ENCODE measurements at places on chromosomes 6 and 20.

- no peak for DNase-seq
Observed at GRCh38 chr6:50846144-50846851, 27.6 kb downstream of the TFAP2B start.

GRCh38 chr6:85568411-85568810 lies 25.2 kb downstream of the SNX14 start:
- no peak for DNase-seq

- no peak for DNase-seq
Observed at GRCh38 chr6:133768656-133769295, 120.1 kb upstream of the TCF21 start.

GRCh38 chr6:29951882-29952281 lies 9.6 kb downstream of the HLA-A start:
- peak; percentile 56 for DNase-seq

DNA sequence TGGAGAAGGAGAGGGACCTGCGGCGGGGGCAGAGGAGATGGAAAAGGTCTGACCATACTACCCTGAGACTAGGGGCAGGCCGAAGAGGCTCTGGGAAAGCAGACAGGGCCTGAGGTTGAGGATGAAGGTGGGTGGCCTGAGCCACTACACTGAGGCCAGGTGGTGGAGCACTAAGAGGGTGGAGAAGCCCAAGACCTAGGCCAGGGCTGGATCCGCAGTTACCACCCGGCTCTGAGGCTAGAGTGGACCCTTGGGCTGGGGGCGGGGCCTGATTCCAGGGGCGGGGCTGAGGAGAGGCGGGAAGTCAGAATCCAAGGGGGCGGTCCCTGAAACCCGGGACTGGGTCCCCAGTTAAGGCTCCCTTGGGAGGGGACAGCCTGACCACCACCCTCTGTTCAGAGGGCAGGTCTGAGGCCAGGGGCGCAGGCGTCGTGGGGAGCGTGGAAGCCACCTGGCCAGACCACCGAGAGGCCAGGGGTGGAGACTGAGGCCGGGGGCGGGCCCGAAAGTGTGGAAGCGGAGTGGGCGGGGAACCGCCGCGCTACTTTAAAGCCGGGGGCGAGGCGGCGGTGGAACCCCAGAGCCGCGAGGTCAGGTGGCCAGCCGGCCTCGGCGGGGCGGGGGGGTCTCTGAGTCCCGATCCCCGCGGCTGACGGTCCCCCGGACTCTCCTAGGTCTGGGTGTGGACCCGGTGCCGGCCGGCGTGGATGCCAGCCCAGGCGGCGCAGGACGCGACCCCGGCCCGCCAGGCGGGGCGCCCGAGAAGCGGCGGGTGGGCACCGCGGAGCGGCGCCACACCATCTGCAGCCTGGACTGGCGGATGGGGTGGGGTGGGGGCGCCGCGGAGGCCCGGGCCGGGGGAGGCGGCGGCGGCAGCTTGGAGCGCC lies 8.3 kb downstream of the CCM2L start:
- peak; percentile 82 for DNase-seq

- DNase-seq, result no peak
Observed at GRCh38 chr6:119459207-119459974, 109.8 kb upstream of the MAN1A1 start.

- DNase-seq, result peak; percentile 69
Observed at GRCh38 chr6:93423542-93423941, 4.2 kb upstream of the EPHA7 start.

DNA sequence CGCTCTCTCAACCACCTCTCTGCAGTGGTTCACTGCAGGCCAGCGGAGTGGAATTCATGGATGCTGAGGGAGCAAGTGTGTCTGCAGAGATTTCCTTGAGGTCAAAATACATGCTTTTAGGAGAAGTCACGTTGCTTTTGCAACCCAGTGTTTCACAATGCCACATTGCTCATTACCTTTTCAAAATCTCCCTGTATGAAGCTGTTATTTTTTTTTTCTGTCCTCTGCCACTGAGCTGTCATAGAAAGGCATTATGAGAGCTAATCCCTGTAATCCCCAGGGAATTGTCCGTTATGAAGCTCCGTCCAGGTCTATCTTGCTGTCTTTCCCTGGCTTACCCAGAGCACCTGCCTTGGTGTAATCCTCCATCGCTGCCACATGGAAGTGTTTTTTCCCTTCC lies 60.5 kb upstream of the SLC22A23 start:
- no peak for DNase-seq

GRCh38 chr6:163721922-163722692 lies 307.6 kb downstream of the QKI start:
- DNase-seq, result no peak

DNA sequence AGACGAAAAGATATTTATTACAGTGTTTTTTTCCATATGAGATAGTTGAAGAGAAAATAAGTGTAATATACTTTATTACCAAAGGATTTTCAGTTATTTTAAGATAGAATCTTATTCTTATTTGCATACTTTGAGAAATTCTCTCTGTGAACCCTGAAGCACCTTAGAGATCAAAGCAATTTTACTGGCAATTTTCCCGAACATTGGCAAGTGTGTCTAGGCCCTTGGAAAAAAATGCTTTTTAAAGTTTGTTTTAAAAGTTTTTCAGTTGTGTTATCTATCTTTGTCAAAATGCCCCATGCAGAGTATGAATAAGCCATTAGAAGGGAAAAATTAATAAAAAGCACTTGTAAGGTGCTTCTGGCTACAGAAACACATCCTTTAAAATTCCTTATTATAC lies 276.8 kb upstream of the HSF2 start:
- DNase-seq, result no peak

DNA sequence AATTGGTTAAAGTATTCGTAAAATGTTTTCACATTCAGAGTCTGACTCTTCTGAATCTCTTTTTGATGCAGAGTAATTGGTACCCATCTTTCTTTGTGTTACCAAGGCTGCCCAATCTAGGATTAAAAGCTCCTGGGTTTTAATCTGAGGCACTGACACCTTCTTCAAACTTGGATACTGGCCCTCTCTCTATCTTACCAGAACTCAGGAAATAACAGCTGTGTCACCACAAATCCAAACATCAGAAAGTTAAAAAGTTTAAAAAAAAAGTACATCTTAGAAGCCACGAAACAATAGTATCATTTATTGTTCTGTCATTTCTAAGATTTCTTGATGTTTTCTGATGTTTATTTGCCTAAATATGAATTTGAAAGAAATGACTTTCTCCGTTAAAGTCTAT lies 255.5 kb upstream of the RUNX2 start:
- no peak for DNase-seq

- no peak for DNase-seq
Observed at GRCh38 chr6:103925317-103925716, 934.4 kb downstream of the HACE1 start.

DNA sequence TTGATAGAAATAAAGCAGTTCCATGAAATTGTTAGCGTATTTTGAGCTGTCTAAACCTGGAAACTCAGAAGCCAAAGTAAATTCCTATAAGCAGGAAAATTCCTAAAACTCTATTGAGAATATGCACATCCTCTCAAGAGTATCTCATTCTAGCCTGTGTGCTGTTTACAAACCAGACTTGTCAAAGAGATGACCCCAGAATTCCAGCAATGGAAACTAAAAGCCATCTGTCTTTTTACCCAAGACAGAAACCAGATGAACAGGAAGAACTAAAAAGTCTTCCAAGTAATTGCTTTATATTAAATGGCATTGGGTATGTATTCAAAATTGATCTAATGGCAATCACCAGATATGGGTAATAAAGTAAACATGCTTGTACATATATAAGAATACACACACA lies 92.6 kb downstream of the COL19A1 start:
- DNase-seq, result no peak

DNA sequence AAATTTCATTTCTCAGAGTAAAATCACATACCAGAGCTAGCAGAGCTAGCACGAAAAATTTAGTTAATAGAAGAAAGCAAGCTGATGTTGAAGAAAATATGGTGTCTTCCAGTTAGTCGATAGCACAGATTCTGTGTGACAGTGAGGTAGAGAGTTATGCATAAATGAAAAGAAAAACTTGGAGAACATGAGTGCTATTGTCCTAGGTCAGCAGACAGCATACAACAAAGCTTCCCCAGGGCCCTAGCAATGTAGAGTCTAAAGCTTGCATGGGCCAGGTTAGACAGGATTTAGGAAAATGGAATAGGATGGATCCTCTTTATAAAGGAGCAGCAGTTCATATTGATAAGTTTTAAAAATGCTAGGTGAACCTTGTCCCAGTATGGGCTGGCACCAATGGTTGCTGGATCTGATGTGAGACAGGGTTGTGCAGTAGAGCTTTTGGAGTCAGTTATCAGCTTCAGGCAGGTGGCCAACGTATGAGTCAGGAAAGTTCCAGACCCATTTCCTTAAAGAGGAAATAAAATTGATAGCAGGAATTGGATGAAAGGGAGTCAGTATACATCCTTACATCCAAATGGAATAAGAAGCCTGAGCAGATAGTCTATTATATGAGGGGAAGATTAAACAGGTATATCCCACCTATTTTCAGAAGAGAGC lies 277.2 kb downstream of the FRK start:
- no peak for DNase-seq

DNA sequence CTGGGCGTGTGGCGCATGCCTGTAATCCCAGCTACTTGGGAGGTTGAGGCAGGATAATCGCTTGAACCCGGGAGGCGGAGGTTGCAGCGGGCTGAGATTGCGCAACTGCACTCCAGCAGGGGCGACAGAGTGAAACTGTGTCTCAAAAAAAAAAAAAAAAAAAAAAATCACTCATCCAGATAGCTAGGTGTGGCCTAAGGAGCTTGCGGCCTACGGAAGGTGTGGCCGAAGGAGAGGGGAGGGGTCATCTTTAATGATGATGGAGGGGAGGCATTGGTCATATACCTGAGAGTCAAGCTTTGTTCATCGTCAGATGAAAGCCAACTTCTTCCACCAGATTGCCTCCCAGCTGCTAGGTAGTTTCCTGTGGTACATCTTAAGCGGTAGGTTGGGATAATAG lies 801 bp upstream of the PPARD start:
- DNase-seq, result no peak

DNA sequence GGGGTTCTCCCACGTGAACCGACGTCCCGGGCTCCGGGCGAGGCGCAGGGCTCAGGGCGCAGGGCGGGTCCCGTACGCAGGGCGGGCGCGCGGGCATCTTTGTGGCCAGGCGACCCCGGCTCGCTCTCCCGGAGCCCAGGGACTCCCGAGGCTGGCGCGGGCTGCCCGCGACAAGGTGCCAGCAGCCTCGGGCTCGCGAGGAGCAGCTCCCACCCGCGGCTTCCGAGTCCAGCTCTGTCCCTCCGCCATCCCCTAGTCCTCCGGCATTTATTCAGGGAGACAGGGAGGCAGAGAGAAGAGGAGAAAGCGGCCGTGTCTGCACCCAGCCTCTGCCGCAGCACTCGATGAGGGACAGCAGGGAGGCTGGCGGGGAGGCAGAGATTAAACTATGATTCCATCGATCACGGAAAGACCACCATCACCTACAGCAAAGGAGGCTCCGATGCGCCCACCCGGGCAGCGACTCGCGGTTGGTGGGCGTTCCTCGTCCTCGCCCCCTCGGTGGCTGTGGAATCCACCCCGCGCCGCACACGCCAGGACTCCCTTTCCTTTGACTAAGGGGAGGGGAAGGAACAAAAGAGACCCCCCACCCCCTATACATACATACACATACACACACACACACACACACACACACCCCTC lies 1.1 kb downstream of the RGS17 start:
- peak; percentile 50 for DNase-seq

DNA sequence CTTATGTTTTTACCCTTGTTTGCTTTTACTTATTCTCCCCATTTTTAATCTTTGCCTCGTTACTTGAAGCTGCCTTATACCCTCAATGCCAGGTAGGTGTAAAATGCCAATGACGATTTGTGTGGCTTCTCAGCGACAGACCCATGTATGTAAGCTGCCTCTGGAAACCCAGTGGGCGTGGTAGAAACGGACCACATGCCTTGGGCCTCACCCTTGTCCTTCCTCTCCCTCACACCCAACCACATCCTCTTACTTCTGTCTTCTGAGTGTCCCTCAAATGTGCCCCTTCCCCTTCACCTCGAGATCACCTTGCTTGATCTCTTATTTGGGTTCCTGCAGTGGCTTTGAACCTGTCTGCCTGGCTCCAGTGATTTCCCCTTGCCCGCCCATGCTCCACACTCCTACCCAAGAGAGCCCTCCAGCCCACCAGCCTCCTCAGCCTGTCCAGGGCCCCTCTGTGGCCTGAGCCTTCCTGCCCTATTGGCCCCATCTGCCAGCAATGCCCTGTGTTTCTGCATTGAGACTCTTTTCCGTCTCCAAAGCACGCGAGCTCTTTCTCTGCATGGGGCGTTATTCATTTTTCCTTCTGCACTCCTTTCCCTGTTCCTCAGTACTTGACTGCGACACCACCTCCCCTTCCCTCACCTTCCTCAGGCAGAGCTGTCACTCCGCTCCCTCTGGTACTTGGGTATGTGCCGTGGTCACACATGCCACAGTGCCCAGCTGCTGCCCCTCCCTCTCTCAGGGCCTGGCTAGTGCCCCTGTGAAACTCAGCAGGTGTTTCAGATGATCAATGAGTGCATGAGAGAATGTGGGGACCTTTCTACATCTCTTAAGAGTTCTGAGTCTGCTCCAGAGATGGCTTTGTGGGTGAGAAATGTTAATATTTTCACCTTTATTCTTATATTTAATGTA lies 115.4 kb downstream of the SLX4IP start:
- DNase-seq, result no peak

DNA sequence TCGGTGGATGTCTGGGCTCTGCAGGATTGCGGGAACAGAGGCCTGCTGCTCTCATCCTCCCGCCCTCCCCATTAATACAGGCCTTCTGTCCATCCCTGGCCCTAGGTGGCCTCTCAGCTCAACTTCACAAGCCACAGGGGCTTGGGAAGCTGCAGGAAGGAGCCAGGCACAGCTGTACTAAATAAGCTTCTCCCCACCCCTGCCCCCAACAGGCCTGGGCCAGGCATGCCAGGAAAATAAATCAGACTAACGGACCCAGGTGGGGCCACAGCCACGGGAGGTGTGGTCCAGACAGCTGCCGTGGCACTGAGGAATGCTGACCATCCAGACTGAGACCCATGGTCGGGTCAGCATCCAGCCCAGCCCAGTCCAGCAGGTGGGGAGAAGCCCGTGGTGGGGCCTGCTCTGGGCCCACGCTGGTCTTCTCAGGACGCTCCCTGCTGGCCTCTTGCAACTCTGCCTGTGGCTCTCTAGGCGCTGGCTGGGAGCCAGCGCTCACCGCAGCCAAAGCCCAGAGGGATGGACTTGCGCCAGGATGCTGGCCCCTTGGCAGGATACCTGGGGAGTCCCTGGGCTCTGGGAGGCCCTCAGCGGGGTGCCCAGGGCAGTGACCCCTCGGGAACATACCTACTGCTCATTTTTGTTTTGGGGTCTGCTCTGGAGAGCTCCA lies 8.6 kb upstream of the YTHDF1 start:
- peak; percentile 52 for DNase-seq

DNA sequence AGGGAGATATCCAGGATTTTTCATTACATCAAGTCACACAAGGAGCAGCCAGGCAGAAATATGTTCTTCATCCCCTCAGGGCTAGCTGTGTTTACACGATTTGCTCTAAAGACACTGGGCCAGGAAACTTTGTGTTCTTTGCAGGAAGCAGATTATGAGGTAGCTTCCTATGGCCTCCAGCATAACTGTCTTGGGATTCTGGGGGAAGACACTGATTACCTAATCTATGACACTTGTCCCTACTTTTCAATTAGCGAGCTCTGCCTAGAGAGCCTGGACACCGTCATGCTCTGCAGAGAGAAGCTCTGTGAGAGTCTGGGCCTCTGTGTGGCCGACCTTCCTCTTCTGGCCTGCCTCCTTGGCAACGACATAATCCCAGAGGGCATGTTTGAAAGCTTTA lies 11.2 kb downstream of the FAM120B start:
- no peak for DNase-seq
